ENCODE measurements at places on chromosomes 6 and 20.

GRCh38 chr20:54626126-54626525, 150.7 kb downstream of the DOK5 start:
- DNase-seq, result no peak

DNA sequence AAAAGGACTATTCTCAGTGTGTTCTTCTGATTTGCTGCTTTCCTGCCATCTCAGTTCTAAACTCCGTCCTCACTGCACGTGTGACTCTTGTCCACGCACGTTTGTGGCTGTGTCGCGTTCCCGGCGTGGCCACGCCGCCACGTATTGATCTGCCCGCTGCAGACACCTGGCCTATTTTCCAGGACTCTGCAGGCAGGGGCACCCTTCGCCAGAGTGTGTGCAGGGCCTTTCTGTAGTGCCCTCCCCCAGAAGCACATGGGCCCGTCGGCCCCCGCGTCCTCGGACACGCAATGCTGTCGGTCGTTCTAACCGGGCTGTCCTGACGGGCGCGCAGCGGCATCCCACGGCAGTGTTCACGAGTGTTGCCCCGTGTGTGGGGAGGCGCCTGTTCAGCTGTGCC, 87.6 kb downstream of the YTHDF1 start:
- no peak for DNase-seq

- DNase-seq, result no peak
Observed at GRCh38 chr6:38179794-38180430, 360.4 kb downstream of the ZFAND3 start.

DNA sequence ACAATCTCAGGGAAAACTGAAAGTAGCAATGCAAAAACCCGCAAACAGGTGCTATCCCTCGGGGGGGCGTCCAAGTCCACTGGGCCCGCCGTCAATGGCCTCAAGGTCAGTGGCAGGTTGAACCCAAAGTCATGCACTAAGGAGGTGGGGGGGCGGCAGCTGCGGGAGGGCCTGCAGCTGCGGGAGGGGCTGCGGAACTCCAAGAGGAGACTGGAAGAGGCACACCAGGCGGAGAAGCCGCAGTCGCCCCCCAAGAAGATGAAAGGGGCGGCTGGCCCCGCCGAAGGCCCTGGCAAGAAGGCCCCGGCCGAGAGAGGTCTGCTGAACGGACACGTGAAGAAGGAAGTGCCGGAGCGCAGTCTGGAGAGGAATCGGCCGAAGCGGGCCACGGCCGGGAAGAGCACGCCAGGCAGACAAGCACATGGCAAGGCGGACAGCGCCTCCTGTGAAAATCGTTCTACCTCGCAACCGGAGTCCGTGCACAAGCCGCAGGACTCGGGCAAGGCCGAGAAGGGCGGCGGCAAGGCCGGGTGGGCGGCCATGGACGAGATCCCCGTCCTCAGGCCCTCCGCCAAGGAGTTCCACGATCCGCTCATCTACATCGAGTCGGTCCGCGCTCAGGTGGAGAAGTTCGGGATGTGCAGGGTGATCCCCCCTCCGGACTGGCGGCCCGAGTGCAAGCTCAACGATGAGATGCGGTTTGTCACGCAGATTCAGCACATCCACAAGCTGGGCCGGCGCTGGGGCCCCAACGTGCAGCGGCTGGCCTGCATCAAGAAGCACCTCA, 166.3 kb downstream of the DTNBP1 start:
- no peak for DNase-seq

- no peak for DNase-seq
Observed at GRCh38 chr20:13089950-13090469, 81.2 kb downstream of the SPTLC3 start.

- no peak for DNase-seq
Observed at GRCh38 chr6:55812509-55812908, 62.9 kb downstream of the BMP5 start.

DNA sequence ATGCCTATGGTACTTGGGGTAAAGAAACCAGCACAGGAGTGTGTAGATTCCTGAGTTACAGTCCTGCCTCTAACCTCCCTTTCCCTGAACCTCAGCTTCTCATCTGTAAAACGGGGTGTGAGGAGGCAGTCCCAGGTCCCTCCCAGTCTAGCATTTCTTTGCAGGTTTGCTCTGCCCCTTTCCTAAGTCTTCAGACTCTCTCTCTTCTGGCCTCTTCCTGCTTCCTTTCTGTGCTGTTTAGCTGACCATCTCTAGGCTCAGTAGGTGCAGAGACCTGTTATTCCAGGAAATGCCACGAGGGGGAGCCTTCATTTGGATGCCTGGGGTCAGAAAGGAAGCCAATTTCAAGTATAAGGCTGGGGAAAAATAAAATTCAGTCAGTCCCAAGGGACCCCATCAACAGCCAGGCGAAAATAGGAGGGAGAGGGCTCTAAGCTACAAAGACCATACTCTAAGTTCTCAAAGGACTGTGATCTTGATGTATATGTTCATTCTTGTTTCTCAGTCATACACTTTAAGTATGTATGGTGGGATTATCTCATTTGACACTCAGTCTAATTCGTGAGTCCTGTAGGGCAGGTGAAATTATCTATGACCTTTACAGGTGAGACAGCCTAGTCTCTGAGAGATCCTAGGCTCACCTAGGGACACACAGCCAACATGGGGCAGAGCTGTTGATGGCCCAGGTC, 89.1 kb downstream of the NCR2 start:
- DNase-seq, result peak; percentile 73

Data from RWPE1 (cell line).